ENCODE measurements at places on chromosomes 16 and 17. TPM values are rescaled to one million over a fixed set of nuclear protein-coding genes. Genes with fewer than 3 reads are reported as not detected.

- DNase-seq = no peak
Measured at GRCh38 chr17:42827472-42827871, 3.4 kb upstream of the BECN1 start.

- no peak for DNase-seq
Measured at GRCh38 chr17:82497483-82498405, 21.8 kb upstream of the FOXK2 start.

DNA sequence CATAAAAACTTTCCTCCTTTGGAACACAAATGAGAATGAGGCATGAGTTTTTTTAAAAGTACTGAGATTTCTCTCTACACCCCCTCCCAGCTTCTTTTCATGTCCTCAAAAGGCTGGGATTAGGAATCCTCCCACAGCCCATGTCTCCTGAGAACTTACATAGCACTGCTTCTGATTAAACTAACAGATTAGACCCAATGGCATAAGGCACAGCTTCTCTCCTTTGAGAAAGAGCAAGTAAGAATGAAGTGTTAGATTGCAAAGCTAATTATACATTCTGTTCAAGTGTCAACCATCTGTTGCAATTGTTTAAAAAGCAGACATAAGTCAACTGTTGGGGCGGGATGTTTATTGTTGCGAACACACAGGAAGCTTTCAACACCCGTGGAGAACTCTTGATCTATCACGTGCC lies 715.1 kb downstream of the CDH11 start:
- DNase-seq = no peak

DNA sequence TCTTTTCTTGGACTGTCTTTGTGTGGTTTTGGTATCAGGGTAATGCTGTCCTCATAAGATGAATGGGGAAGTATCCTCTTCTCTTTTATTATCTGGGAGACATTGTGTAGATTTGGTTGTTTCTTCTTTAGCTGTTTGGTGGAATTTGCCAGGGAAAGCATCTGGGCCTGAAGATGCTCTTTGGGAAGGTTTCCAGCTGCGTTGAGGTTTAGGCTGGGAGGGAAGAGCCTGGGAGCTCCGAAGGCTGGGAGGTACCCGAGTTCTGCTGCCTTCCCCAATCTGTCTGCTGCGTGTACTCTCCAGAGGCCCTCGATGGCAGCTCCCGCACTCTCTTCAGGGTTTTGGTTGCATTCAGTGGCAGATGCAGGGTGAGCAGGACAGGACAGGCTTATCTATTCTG lies 25.6 kb upstream of the CRISPLD2 start:
- no peak for DNase-seq

- DNase-seq = no peak
Measured at GRCh38 chr17:4955091-4955490, 4.2 kb downstream of the ENO3 start.

The G6PC1 gene
- not detected for total RNA-seq

DNA sequence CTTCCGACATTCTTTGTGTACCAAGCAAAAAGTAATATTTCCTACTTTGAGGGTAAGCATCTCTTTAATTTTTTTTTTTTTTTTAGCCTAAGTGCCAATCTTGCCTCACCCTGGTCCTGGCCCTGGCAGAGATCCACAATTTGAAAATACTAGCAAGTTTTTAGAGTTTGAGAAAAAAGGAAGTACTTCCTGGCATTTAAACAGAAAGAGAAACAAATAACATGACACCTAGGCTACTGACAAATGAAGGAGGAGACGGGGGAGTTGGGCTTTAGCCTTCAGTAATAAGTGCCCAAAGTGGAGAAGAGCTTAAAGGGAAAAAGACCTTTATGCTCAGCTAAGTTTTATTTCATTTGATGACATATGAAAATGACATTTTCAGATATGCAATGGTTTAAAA lies 92.8 kb downstream of the HS3ST3A1 start:
- no peak for DNase-seq

- peak; percentile 19 for DNase-seq
Measured at GRCh38 chr16:3113765-3114479, 1.5 kb downstream of the ZNF205 start.

GRCh38 chr16:86862595-86863280 lies 284.4 kb downstream of the FOXL1 start:
- DNase-seq = no peak

DNA sequence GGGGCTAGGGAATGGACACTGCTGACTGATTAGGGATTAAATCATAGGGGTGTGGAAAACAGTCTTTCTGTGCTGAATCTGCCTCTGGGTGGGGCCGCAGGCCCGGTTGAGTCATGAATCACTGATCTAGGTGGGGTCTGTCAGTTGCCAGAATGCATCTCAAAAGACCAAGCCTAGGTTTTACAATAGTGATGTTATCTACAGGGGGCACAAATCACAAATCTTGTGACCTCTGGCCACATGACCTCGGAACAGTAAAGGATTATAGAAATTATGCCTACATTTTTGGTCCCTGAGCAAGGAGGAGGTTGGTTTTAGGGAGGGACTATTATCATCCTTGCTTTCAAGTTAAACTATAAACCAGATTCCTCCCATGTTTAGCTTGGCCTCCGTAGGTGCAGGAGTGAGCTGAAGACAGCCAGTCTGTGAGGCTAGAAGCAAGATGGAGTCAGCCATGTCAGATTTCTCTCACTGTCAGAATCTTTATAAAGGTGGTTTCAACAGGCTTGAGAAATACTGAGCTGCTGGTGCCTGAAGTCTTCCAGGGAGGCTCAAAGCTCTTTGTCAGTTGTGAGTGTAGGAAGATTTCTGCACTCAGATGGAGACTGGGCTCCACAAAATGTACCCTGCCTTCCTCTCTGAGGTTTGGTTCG lies 12.9 kb downstream of the GNGT2 start:
- DNase-seq = no peak

GRCh38 chr16:67504031-67505021 lies 21.0 kb upstream of the AGRP start:
- no peak for DNase-seq

DNA sequence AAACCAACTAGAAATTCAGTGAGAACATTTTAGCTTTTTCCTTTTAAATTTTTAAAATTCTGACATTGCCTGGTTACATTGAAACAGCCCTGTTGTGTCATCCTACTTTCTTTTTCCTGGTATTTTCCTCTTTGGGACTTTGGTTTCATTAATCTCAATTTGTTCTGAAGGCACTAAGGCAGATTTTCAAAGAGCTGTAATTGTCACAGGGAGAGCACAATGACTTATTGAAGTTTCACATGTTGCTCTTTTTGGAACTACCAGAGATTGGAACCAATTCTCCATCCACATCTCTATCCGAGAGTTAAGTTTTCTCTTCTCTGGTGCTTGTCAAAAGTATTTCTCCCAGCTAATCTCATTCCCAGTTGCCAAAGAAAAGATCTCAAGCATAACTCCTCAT lies 144.7 kb upstream of the TBX2 start:
- no peak for DNase-seq

Data from frontal cortex (tissue), 4 donors.